ENCODE measurements at places on chromosomes 2 and 18.

DNA sequence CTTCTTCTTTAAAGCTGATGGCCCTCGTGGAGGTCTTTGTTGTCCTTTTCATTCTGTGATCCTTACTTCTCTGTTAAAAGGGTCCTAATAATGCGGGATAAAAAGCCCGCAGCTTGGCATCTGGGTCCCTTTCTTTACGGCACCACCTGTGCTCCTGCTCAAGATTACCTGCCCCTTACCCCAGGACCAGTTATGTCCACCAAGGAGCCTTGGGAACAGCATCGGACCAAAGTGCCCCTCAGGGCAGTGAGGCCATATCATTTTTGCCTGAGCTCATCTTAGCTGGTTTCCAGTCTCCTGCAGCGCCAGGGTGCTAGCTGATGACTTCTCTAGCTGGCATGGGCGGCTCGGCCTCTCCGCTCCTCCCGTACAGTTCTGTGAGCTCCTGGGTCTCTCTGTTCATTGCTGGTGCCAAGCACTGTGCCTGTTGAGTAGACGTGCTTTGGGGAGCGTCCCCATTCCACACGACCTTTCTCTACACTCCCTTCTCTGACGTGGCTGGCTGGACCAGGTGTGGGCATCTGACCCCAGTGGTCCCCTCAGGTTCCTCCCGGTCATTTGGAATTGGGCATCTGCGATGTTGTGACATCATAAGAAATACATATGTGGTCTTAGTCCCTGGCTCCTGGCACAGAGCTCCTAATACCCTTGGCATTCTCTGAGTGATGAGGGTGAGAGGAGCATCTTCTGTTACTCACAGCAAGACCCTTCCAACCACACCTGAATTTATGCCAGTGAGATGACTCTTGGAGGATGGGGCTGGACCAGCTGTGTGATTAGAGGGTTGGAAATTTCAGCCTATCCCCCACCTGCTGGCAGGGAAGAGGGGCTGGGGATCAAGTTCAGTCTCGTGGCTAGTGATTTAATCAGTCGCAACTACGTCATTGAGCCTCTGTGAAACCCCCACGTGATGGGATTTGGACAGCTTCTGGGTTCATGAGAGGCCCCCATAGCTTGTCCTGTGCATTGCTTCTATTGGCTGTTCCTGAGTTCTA lies 134.2 kb upstream of the HS6ST1 start:
- DNase-seq: no peak

GRCh38 chr2:219490186-219490585 lies 8.5 kb upstream of the GMPPA start:
- no peak for DNase-seq

DNA sequence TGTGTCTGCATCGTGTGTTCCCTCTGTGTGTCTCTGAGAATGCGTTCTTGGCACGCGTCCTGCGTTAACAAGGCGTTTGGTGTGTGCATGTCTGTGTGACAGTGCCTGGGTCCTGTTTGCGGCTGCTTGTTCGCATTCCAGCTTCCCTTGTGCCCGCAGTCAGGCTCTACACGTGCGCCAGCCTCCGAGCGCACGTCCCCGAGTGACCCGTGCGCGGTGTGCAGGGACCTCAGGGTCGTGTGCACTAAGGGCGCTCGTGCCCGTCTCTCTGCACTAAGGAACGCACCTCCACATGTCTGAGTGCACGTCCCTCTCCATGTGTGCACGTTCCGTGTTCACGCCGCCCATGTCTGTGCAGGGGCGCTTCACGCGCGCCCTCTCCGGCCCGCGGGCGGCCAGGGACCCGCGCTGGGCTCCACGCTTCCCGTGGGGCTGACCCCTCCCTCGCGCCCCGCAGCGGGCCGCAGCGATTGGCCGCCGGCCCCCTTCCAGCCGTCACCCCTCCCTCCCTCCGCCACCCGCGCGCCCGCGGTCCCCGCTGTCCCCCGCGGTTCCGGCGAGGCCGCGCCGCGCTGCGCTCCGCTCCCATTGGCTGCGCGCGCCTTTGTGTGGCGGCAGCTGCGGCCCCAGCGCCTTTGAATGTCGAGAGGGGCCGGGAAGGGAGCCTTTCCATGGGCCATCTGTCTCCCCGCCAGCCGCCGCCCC lies 229.4 kb downstream of the HAUS1 start:
- DNase-seq: peak; percentile 30

- DNase-seq: no peak
These were observed 113.3 kb upstream of the ODC1 start for GRCh38 chr2:10561288-10562035.

GRCh38 chr18:40984856-40985255 lies 970.2 kb upstream of the PIK3C3 start:
- peak; percentile 7 for DNase-seq

DNA sequence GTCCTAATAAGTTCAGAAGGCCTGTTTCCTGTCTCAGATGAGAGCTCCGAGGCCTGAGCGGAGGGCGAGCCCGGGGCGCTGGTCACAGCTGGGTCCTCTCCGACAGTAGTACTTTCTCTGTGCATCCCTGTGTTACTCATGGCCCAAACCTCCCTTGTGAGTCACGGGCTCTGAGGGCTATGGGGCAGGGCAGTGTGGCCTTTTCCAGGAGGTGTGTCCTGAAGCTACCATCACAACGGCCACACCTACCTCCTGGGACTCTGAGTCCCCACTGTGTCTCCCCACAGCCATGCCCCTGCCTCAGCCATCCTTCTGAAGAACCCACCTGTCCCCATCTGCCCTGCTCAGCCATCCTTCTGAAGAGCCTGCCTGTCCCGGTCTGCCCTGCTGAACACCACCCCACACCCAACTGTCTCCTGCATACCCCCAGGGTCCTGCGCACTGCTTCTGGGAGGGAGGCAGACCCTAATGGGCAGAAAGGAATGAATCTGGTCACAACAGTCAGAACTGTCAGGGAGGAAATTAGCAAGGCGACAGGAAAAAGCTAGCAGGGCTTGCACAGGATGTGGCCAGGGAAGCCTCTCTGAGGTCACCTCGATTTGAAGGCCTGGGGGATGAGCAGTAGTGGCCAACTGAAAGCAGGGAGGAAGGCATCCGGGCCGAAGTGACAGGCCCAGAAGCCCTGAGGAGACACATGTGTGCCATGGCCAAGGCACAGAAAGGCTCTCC lies 145.4 kb upstream of the RIOK3 start:
- peak; percentile 80 for DNase-seq

GRCh38 chr2:74008761-74009395 lies 24.2 kb downstream of the TET3 start:
- DNase-seq: no peak

DNA sequence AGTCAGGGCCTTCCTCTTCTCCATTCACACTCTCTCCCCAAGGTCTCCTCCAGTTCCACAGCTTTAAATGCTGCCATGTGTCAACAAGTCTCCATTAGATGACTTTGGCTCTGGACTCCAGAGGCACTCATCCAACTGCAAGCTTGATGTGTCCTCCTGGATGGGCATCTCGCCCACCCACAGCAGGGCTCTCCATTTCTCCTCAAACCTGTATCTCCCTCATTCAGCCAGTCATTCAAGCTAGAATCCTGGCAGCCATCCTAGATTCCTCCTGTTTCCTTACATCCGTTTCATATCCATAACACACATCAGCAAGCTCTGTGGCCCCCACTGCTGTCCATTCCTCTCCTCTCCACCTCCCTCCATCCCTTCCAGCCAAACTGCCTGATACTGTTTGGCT lies 88.4 kb upstream of the AFF3 start:
- no peak for DNase-seq

DNA sequence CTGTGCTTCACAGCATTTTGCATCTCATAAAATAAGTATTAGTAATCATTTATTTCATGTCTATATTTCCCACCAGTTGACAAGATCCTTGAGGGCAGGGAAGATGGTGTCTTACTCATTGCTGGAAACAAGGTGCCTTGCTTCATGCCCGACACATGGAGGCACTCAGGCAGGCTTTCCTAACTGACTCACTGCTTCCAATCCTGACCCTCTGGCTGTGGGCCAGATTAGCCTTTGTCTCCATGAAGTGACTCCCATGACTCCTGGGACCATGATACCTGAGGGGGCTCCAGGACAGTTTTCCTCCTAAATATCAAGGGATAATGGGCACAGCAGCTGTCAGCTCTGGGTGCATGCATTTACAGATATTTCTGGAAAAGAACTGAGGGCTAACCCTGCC lies 275.1 kb downstream of the AGPS start:
- peak; percentile 26 for DNase-seq

DNA sequence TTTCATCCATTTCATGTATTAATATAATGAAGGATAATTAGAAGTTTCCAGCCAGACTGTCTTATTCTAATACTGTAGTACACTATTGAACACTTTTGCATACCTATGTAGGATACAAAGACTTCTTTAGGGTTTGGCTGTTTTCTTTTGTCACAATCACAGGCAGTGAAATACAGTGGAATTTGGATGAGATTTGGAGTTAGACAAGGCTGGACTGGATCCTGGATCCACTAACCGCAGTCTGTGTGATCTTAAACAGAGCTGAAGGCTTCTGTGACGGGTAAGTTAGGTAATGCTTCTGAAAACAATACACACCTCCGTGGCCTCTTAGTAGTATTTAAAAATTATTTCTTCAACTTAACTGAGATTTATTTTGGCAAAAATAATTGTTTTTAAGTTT lies 1128.6 kb upstream of the CDH2 start:
- DNase-seq: no peak

GRCh38 chr2:127607399-127607908 lies 38.5 kb upstream of the GPR17 start:
- DNase-seq: no peak

- DNase-seq: no peak
These were observed 1.1 kb upstream of the KCNIP3 start for GRCh38 chr2:95296011-95296410.

- DNase-seq: peak; percentile 77
These were observed 23.8 kb downstream of the ANKAR start for GRCh38 chr2:189698020-189698887.

- DNase-seq: no peak
These were observed 3.0 kb upstream of the ATP6V1B1 start for GRCh38 chr2:70932631-70933230.

Data from GM23248 (cell line).